SHP77 treated with DMSO at 0.1 percent for 48 hours (cell line): ENCODE measurements at places on chromosomes 6 and 20.

- no peak for DNase-seq
These were observed 11.5 kb upstream of the MUC22 start for GRCh38 chr6:30998785-30999184.

DNA sequence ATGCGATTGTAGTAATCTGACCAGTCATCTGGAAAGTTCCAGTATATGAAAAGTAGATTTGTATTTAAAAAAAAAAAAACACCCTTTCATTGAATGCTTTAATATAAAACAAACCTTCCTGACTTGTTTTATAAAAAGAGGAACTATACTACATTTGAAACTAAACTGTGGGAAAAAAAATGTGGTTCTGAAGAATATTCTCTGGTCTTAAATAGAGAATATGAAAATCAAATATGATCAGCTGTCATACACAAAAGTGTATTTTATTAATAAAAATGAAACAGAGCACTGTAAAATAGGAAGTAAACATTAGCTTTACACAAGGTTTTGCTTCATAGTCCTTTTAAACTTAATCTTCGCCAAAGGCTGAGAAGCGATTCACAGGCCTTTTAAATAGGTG lies 25.3 kb upstream of the CD83 start:
- no peak for DNase-seq

DNA sequence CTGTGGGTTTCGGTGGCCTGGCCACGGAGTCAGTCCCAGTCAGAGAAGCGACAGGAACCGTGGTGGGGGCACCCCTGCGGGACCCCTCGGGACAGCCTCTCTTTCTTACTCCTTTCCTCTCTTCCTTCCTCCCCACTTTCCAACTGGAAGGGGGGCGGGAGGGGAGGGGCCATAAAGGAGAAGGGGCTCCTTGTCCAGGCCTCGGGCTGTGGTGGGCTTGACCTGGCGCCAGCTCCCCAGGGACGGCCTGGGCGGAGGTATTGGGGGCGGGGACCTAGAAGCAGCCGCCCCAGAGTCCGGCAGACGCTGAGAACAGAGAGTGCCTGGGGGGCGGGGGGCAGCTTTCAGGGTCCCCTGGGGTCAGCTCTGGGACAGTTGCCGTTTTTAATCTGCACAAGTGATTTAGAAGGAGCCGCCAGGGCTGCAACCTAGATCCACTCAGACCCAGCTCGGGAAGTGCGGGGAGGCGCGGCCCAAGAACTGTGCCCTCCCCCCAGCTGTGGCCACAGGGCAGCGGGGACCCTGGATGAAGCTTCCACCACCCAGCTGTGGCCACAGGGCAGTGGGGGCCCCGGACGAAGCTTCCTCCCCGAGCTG lies 6.4 kb upstream of the ABHD16B start:
- no peak for DNase-seq

- no peak for DNase-seq
These were observed 55.0 kb downstream of the PDE7B start for GRCh38 chr6:135906542-135906941.

- no peak for DNase-seq
These were observed 3.6 kb upstream of the TOX2 start for GRCh38 chr20:43911066-43911465.

- DNase-seq = no peak
These were observed 390.0 kb upstream of the SULF2 start for GRCh38 chr20:48175261-48175660.
